ENCODE measurements at places on chromosomes 11 and 22. TPM values are rescaled to one million over a fixed set of nuclear protein-coding genes. Genes with fewer than 3 reads are reported as not detected.

Gene HBE1
- 9.8 TPM for polyA plus RNA-seq

Gene ACRV1
- 1.6 TPM for polyA plus RNA-seq

Gene RFPL2
- polyA plus RNA-seq, result 0.56 TPM

Gene ALX4
- 0.08 TPM for polyA plus RNA-seq

Gene PLEKHB1
- 12.7 TPM for polyA plus RNA-seq

Gene TBX10
- polyA plus RNA-seq, result not detected

Gene ABTB2
- 9.4 TPM for polyA plus RNA-seq

Gene SLC22A25
- polyA plus RNA-seq, result 0.44 TPM

Gene JAM3
- 50.4 TPM for polyA plus RNA-seq

Gene ELP4
- 26.9 TPM for polyA plus RNA-seq

Gene PRODH
- polyA plus RNA-seq, result 25.8 TPM

Gene UEVLD
- polyA plus RNA-seq, result 18.0 TPM

Gene ELMOD1
- polyA plus RNA-seq, result 0.27 TPM

Gene MEI1
- polyA plus RNA-seq, result 3.3 TPM

Gene PTPRJ
- polyA plus RNA-seq, result 23.5 TPM

Gene PRG3
- 0.39 TPM for polyA plus RNA-seq

Gene EMID1
- polyA plus RNA-seq, result 119 TPM

Gene DEUP1
- 0.91 TPM for polyA plus RNA-seq

Gene CCDC73
- polyA plus RNA-seq, result 0.22 TPM

Gene INS
- polyA plus RNA-seq, result not detected

Gene OR56A1
- 0.01 TPM for polyA plus RNA-seq

Gene MS4A3
- polyA plus RNA-seq, result 0.66 TPM

Gene KRTAP5-10
- polyA plus RNA-seq, result 0.25 TPM

Gene DDIAS
- 6.6 TPM for polyA plus RNA-seq

Gene DUSP8
- 3.6 TPM for polyA plus RNA-seq

Gene ZNF70
- polyA plus RNA-seq, result 8.4 TPM

Gene MYO18B
- polyA plus RNA-seq, result 0.13 TPM

All from left renal cortex interstitium (tissue), 4 donors.